NCI-H1436 (cell line): ENCODE measurements at places on chromosomes 1 and 21.
A peak's percentile ranks its signal among the peaks of the same experiment; 100 is the strongest.

DNA sequence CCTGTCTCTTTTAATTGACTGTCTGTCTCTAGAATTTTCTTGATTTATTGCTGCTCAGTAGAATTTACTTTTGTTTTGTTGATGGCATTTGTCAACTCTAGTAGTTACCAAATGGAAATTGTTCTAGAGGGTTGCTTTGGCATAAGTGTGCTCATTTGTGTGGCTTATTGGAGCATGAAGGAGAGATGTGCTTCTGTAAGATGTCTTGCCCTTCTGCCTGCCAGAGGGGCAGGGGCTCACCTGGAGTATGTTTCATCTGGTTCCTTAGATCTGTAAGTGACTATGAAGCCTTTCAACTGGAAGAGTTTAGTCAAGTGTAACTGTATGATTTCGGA lies 345.5 kb downstream of the DISC1 start:
- peak; percentile 74 for DNase-seq

GRCh38 chr1:85282424-85282823 lies 6.0 kb upstream of the BCL10 start:
- DNase-seq = no peak

- no peak for DNase-seq
Observed at GRCh38 chr1:205448540-205449253, 7.1 kb downstream of the BLACAT1 start.

DNA sequence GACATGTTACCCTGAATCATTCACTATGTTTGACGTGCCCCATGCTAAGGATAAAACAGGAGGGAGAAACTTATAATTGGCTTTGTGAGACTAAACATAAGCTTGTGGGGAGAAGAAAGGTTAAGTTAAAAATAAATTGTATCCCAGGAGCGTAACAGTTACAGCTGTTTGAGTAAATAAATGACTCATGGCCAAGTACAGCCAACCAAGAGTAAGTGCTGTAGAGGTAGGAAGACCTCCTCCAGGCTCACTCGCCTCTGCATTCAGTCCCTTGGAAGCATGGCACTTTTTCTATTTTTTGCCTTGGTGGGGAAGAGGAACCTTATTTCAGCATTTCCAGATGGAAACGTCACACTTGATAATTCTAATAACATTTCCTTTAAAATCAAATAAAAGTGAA lies 116.5 kb downstream of the ZP4 start:
- no peak for DNase-seq

GRCh38 chr1:230502306-230502705 lies 76.2 kb upstream of the PGBD5 start:
- DNase-seq = no peak

- DNase-seq = no peak
Observed at GRCh38 chr1:174266476-174266875, 107.2 kb downstream of the RABGAP1L start.

DNA sequence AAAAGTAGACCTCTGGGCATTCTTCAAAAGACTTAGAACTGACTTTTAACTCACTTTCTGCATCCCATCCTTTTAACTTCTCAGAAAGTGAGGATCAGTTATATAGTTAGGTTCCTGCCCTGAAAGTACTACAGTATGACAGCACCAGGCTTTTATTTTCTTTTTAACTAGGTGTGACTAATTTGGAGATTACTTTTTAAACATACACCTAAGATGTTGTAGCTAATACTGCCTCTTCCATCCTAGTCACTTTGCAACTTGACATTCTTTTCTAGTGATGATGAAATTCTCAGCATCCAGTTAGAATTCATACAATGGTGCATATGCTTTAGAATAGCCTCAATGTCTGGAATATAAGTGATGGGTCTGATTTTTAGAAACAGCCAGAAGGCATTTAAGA lies 24.6 kb downstream of the RUNX1 start:
- no peak for DNase-seq

DNA sequence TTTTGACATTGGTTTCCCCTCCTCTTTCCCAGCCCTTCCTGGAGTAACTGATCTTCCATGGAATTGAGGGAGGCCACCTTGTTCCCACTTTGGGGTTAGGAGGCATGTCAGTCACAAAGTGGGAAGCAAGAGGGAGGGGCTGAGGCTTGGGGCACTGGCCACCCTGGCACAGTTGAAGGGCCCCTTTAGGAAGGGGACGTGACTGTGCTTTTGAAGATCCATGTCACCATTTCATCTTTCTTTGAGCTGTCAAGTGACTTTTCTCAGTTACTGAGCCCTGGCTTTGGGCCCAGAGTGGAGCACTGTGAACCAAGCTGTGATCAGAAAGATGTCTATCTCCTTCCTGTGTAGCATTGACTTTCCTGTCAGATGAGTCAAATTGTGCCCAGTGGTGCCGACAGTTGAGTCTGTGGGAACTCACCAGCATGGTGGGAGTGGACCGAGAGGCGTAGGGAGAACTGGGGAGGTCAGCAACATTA lies 38.5 kb upstream of the TDRD10 start:
- DNase-seq = no peak

DNA sequence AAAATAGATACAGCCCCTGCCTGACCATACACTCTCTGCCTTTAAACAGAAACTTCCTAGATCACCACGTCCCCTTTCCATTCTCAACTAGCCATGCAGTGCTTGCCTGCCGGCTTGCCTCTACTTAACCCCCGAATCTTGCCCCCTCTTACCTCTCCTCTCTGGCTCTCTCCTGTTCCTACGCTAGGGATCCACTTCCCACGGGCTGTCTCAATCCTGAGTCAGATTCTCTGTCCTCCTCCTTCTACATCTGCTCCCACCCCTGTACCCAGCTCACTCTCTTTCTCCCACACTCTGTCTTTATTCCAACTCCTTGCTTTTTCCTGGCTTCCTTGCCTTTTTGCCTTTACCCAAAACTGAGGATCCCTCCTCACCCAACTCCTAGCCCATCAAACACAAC lies 29.3 kb downstream of the ATF3 start:
- no peak for DNase-seq

DNA sequence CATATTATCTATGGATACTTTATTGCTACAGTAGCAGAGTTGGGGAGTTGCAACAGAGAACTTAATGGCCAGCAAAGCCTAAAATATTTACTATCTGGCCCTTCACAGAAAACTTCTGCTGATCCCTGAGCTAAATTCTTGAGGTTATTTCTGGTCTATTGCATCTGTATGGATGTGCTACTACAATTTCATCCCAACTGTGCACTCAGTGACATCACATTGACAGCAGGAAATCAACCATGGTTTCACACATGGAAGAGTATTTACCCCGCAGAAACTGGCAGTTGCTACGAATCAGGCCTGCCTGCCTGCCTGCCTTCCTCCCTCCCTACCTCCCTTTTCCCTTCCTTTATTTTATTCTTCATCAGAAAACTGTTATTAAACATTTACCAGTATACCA lies 12.1 kb downstream of the CLCA2 start:
- no peak for DNase-seq
